ENCODE measurements at places on chromosomes 7 and 10.

DNA sequence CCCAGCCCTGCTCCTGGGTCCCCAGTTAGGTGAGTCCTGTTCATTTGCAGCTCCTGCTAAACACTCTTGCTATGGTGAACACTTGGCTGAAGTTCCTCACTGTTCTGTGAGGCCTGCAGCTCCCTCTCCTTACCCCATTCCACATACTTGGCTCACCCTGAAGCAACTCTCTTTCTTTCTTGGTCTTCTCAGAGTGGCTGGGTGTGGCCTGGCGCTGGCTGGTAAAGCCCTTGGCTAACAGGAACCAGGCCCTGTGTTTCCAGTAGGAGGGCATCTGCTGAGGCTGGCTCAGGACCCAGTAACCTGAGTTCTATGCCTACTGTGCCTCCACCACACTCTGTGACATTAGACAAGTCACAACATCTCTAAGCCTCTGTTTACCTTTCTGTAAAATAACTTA lies 53.1 kb upstream of the COL13A1 start:
- DNase-seq: no peak

- DNase-seq: no peak
Observed at GRCh38 chr7:2860627-2861133, 16.6 kb upstream of the GNA12 start.

DNA sequence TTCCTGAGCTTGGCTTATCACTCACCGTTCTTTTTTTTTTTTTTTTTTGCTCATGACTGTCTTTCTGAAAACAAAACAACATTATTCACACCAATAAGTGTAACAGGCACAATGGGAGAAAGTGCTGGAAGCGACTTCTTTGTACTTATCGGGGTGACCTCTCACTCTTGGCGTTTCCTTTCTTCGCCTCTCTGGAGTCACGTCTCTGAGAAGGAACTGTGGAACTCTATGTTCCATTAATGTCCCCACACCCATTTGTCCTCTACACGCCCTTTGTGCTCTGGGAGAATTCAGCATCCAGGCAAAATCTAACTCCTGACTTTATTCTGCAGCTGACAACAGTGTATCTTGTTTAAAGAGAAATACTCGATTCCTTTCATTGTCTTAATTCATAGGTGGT lies 70.8 kb upstream of the FAM204A start:
- DNase-seq: no peak

DNA sequence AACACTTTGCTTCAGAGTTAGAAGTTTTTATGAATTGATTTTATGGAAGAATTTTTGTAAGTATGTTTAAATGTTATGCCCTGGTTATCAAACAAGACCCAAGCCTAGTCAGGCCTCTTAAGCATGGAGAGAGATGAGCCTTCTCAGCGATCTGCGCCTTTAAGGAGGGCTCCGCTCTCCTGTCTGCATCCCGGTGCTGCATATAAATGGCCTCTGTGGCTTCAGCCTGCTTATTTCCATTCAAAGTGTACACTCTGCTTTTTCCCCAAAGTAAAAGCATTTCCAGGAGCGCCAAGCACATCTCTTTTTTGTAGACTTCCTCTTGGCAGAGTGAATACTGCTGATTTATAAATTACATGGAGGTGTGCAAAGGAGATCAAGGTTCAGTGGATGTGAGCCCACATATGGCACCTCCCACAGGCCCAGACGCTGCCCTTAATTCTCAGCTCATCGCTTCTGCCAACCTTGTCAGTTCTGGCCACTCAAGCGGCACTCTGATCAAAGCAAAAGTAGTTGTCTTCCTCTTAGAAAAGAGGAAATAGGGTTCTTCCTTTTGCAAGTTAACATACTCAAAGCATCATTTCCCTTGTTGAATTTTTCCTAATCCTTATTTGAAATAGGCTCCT lies 70.0 kb upstream of the SFMBT2 start:
- no peak for DNase-seq

GRCh38 chr10:22824520-22824919 lies 103.3 kb upstream of the ARMC3 start:
- DNase-seq: no peak

DNA sequence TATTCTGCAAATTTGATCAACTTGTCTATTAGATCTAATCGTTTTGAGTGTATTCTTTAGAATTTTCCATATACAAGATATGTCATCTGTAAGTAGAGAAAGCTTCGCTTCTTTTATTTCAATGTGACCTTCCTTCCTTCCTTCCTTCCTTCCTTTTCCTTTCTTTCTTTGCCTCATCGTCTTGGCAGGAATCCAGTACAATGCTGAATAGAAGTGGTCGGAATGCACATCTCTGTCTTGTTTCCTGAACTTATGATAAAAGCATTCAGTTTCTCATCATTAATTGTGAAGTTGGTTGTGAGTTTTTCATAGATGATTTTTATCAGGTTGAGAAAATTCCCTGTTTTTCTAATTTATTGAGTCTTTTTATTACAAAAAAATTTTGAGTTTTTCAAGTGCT lies 300.7 kb upstream of the ZNF32 start:
- no peak for DNase-seq

GRCh38 chr7:25246306-25246705 lies 18.0 kb upstream of the NPVF start:
- no peak for DNase-seq

GRCh38 chr7:486216-486743 lies 33.4 kb downstream of the PDGFA start:
- DNase-seq: no peak

- no peak for DNase-seq
Observed at GRCh38 chr10:80945264-80945880, 407.7 kb downstream of the SH2D4B start.

DNA sequence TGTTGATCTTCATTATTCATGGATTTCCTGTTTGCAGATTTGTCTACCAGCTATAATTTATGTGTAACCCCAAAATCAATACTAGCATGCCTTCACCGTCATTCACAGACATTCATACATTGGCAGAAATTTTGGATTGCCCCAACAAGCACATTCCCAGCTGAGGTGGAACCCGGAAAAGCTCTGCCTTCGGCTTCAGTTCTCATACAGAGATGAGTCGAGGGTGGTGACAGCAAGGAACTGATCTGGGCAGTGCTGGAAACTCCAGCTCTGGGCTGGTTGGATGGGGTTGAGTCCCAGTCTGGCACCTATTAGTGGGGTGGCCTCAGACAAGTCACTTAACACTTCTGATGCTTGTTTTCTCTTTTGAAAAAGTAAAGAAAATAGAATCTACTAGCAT lies 267.5 kb downstream of the SNX13 start:
- DNase-seq: no peak

- no peak for DNase-seq
Observed at GRCh38 chr7:92276460-92276864, 30.7 kb downstream of the ANKIB1 start.

DNA sequence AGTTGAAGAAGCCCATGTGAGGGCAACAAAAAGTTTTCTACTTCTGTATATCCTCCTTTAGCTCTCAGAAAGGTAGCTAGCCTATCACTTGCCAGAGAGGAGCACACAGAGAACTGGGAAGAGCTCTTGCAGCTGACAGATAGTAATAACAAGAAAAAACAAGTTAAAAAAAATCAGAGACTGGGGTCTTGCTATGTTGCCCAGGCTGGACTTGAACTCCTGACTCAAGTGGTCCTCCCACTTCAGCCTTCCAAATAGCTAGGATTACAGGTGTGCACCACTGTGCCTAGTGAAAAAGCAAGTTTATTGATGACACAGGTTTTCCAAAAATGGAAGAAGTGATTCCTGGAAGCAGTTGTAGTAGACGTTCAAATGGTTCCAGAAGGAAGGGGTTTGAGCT lies 93.6 kb downstream of the CLEC2L start:
- no peak for DNase-seq

DNA sequence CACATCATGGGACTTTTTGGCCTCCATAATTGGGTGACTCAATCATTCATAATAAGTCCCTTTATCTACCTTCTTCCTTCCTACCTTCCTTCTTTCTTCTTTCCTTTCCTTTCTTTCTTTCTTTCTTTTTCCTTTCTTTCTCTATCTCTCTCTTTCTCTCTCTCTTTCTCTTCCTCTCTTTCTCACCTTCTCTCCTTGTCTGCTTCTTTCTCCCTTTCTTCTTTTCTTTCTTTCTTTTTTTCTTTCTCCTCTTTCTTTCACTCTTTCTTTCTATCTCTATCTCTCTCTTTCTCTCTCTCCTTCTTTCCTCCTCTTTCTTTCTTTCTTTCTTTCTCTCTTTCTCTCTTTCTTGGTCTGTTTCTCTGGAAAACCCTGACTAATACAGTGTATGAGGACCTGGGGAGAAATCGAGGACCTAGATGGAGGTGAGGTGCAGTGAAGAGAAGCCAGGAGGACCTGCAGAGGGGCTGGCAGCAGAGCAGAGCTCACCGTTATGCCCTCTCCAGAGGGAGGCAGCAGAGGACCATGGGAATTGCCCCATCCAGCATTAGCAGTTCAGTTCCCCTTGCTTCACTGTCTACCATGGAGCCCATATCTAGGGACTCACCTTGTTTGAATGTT lies 52.7 kb upstream of the BTRC start:
- no peak for DNase-seq

DNA sequence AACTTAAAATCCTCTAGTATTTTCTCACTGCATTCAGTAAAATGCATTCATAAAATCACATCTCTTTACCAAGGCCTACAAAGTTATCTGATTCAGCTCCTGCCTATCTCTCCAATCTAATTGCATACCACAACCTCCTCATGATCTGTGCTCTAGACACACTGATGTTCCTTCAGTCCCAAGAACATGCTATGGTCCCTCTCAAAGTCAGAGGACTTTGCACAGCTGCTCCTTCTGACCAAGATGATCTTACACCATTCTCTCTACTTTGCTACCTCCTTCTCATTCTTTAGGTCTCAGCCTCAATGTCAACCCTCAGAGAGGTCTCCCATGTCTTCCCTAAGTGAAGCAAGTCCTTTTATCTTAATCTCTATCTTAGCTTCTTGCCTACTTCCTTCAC lies 45.5 kb downstream of the CAV1 start:
- DNase-seq: no peak

GRCh38 chr10:28595613-28596012 lies 62.7 kb downstream of the WAC start:
- DNase-seq: no peak

DNA sequence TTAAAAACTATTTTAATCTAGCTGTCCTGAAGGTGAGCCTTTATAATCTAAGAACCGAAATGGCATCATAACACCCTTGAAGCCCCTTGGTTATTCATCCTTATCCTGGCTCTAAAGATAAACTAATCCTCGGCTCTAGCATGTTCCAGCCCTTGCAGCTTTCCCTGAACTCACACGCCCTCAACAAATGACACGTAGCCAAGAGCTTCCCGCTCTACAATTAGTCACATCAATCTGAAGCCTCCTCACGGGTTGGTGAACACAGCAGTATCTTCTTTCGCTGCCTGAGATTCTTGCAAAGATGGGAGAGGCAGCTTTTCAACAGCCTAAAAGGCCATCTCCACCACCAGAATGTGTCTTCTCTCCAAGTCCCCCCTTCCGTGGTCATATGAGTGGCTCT lies 4.1 kb downstream of the FRMD4A start:
- DNase-seq: peak; percentile 24

GRCh38 chr7:159128767-159129166 lies 15.9 kb downstream of the VIPR2 start:
- no peak for DNase-seq

DNA sequence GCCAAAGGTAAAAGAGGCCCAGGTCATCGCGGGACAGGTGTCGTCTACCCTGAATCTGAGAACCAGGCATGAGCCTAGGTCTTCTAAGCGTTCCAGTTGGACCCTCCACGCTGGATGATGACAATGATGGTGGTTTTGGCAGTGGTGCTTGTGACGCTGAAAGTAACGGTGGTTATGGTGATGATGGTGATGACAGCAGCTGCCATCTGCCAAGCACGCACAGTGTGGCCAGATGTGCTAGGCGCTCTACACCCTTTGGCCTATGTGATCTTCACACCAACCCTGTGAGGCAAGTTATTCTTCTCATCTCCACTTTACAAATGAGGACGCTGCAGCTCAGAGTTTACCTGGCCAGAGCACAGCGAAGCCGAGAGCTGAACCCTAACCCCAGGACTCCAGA lies 93.9 kb downstream of the FAM53B start:
- DNase-seq: no peak

DNA sequence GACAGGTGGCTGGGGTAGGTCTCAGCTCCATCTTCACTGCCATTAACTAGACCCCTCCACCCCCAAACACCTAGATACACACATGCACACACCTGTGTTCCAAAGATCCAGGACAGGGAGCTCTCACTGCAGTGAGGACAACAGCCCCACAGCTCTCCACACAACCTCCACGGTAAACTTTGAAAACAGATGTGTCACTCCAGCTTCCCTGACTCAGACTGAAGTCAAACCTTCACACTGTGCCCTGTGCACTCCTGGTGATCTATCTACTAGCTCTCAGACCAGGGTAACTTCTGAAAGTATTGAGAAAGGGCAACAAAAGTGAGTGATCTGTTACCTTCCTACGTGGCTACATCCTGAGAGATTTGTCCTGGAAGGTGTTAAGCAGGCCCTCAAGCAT lies 519.8 kb downstream of the XPNPEP1 start:
- no peak for DNase-seq

DNA sequence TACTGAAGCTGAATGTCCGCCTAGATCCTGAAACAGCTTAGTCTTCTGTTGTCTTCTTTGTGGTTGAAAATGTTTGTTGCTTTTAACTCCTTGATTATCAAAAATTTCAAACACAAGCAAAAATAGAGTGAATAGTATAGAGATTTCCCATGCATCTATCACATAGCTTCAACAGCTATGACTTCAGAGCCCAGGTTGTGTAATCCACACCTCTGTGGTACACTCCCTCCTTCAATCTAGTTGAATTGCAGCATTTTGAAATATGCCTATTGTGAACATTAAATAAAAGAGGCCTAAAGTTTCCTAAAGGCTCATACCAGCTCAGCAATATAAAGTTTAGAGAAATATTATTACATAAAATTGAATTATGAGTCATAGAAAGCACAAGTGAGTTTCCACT lies 204.7 kb upstream of the HDAC9 start:
- DNase-seq: no peak

- no peak for DNase-seq
Observed at GRCh38 chr10:75238182-75239095, 2.7 kb upstream of the COMTD1 start.

DNA sequence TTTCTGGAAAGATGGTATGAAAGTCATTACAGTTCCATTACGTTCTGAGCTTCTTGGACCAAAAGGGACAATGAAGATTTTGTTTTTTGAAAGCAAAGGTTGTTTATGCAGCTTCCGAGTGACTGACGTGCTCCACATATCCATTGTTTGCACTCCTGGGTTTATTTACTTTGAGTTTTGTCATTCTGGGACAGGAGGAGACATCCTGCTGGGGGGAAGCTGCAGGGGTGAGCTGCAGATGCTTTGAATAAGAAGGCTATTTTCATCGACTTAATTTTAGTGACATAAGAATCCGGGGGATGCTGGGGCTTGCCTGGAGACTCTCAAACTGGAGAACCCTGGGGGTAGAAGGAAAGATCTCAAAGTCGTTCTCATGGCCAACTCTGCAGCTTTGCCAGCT lies 12.7 kb upstream of the SFMBT2 start:
- DNase-seq: no peak

GRCh38 chr7:128938544-128939074 lies 882 bp downstream of the IRF5 start:
- no peak for DNase-seq

DNA sequence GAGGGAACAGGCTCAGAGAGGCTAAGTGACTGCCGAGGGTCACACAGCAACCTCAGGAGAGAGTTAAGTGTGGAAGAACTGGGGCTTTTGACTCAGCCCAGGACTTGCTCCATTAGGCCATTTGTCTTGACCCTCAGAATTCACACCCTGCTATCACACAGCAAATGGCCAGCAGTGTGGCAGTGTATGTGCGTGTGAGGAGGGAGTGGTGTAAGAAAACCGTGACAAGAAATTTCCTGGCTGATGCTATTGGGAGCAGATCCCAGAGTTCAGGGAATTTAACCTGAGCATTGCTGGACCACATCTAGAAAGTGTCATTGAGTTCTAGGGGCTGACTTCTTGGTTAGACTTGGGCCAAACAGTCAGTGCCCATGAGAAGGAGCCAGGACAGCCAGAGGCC lies 18.4 kb downstream of the VWA2 start:
- no peak for DNase-seq
